ENCODE measurements at places on chromosomes 13 and 19.

DNA sequence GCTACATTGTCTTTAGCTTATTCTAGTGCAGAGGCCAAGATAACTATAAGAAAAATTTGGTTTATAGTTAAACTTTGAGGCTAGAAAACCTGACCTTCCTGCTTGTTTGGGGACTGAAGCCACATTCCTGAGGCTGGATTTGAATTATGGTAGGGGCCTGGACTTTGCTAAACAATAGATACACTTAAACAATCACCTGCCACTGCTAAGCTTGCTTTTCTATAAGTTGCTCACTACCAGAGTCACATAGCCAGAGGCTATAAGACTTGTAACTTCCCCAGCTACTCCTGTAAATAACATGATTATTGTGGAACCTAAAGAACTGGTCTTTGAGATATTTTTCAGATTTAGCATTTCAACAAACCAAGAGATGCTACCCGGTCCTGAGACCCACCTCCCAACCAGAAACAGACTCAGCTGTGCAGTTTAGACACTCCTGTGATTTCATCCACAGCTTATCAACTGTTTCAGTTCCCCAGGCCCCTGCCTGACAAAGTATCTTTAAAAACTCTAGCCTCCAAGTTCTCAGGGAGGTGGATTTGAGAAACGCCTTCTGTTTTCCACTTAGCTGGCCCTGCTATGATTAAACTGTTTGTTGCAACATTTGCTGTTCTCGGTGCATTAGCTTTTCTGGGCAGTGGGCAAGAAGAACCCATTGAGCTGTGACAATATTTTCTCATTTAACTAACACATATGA, 77.7 kb downstream of the MIPEP start:
- DNase-seq: no peak

- peak; percentile 82 for DNase-seq
These were observed 16.3 kb downstream of the S1PR2 start for GRCh38 chr19:10214784-10215183.

DNA sequence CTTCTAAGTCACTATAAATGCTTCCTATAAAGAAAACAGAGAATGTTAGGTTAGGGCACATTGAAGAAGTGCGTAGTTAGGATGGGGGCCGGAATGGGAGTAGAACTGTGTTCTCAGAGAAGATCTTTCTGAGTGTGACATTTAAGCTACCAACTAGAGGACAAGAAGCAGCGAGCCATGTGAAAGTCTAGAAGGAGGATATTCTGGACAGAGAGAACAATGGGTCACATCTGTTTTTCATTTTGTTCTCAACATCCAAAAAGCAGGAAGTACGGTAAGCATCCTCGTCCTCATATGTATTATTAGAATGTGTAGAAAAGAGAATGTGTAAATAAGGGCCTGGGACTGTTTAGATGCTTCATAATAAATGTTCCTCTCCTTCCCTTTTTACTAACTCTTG, 44.5 kb upstream of the PARP4 start:
- DNase-seq: no peak

DNA sequence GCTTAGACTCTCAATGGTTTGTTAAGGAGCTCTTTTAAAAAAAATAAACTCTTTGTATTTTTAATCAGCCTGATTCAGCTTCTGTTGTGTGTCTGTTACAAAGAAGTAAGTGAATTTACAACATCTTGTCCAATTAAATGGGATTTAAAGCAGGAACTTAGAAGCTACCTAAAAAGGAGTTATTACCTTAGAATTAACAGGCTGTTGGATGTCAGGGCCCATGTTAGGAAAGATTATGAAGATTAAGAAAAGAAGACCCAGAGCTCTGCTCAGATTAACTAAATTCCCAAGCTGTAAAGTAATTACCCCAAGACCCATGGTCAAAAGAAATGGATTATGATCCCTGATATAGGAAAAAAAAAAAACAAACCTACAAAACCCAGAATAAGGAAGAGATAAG, 44.1 kb upstream of the ZNF780A start:
- DNase-seq: no peak

GRCh38 chr13:40348096-40348679, 318.3 kb downstream of the FOXO1 start:
- no peak for DNase-seq

DNA sequence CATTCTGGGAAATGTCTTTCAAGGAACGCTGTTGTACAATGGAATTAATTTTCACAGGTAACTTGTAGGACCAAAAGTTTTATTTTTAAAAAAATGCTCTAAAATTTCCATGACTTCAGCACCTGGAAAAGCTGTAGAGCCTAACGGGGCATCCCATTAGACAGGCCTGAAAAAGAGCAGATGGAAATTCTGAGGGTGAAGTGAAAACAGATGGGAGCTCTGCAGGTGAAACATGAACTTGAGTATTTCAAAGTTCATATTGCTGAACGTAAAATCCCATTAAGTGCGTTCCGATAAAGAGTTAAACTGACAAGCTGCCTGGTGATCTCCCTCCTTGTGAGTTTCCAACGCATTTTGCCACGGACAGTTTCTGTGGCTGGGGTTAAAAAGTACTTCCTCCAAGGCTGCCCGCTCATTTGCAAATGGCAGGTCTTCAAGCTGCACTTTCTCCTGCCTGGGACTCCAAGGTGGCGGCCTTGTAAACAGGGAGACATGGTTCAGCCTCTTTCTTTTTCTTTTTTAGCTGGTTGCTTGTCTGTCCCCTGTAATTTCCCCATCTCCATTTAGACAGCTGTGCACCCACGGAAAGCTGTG, 450.4 kb downstream of the FGF9 start:
- DNase-seq: no peak

- no peak for DNase-seq
These were observed 13.8 kb downstream of the RTN2 start for GRCh38 chr19:45483033-45483432.

GRCh38 chr13:111658145-111659100, 338.0 kb downstream of the TEX29 start:
- no peak for DNase-seq

- no peak for DNase-seq
These were observed 506.7 kb upstream of the GPC6 start for GRCh38 chr13:92719868-92720267.

- DNase-seq: no peak
These were observed 11.5 kb downstream of the FFAR2 start for GRCh38 chr19:35459414-35460082.

DNA sequence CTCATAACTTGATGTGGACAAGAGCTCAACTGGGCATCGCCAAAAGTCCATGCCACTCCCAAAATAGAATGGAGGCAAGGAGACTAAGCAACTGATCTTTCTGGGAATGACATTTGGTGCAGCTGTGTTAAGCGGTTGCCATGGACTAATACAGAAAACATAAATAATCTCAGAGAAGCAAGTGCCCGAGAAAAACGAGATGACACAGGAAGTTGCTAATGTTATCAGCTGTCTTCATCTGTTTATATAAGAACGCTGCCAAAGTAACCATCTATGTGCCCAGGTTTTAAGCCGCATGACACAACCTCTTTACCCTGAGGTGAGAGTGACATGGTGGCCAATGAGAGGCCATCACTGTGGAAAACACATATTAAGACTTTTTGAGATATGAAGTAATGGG, 54.9 kb upstream of the SACS start:
- no peak for DNase-seq

DNA sequence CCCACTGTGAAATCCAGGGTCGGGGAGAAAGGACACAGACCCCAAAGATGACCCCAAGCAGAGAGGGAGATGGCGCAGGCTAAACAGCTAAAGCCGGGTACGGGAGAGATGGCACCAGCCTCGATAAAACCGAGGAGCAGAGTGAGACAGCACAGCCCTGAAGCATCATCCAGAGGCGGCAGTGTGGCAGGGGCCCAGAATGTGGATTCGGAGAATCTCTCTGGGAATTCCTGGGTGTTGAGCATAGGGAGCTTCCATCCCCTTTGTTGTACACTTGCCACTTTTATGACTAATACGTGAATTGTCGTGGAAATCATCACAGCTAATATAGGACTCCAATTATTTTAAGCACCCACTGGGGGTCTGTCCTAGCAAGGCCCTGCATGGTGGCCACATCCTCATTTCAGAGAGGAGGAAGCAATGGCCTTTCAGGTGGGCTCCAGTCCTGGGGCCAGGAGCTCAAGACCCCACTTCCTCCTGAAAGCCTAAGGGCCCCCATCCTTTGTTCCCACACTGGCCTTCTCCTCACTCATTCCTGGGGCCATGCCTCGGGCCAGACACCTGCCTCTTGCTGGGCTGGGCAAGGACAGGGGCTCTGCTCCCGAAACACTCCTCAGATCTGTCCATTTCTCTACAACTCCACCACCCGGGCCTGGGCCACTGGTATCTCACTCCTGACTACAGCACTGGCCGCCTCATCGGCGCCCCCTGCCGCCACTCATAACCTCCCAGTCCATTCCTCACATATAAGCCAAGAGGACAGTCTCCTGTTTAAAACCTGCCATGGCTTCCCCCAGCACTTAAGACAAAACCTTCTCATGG, 29.3 kb upstream of the ATP1A3 start:
- DNase-seq: no peak

DNA sequence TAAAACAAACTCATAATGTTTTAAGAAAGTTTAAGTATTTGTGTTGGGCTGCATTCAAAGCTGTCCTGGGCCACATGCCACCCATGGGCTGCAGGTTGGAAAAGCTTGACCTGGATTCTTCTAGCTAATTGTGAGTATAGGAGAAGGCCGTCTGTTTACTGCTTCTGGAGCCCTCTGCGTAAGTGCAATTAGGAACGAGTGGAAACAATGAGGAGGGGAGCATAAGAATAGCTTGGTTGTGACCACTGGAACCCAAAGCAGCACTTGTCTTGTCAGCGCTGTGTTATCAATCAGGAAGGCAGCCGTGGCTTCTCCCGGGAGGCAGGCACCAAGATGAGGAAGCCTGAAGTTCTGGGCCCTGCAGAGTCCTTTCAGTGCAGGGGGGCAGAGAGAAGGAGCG, 110.4 kb upstream of the MBNL2 start:
- no peak for DNase-seq

DNA sequence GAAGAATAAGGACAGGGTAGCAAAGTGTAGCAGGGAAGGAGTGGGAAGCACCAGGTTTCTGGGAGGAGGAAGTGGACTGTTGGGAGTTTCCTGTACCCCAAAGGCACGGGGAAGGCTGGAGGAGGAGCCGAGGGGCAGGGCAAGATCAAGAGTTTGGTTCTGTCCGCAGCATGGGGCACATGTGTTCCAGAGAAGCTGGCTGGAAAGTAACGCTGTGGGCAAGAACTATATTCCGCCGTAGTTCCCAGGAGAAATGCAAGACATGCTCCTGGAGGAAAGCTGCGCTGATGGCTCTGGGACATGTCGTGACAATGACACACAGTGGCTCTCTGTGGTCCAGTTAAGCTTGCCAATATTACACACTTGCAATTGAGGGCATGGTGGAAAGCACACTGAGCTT, 51.7 kb upstream of the KPNA3 start:
- DNase-seq: no peak

GRCh38 chr19:34299576-34299975, 45.2 kb downstream of the GARRE1 start:
- DNase-seq: no peak

DNA sequence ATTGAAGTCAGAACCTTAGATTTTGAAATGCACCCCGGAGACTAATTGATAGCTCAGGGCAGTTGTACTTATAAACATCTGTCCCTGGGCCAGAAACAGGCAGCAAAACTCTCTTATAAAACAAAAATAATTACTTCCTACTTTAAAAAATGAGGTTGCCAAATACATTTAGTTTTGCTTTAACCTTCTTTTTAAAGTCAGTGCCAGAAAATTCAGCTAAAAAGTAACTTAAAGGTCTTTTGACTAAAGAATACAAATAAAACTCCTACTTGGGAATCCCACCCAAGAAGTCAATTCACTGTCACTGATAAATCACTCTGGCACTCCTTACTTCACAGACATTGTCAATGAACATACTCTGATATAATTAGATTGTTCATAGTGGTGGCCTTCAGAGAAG, 60.7 kb downstream of the DOCK9 start:
- no peak for DNase-seq

GRCh38 chr19:30629086-30629485, 256.9 kb downstream of the ZNF536 start:
- no peak for DNase-seq

DNA sequence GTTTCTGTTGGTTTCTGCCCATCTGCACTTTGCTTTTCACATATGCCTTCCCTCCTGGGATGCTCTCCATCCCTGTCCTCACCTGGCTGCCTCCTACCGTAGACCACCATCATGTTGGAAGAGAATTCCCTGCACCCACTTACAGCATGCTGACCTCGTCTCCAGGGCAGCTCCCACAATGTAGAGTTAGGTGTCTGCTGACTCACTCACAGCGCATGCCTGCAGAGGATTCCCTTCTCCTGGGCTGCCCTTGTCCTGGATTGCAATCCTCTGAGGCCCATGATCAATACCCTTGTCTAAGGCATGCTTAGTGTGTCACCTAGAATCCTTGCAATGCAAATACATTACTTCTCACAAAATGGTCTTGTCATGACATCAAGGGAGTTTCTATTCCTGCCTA, 43.6 kb downstream of the STOML3 start:
- no peak for DNase-seq

GRCh38 chr19:38700902-38701454, 43.3 kb downstream of the CAPN12 start:
- DNase-seq: no peak

- no peak for DNase-seq
These were observed at the start of gene RASAL3 for GRCh38 chr19:15464394-15465385. Gene RASAL3 (minus strand): TSS chr19:15464544. CDS start chr19:15464358, 186 bp downstream.

DNA sequence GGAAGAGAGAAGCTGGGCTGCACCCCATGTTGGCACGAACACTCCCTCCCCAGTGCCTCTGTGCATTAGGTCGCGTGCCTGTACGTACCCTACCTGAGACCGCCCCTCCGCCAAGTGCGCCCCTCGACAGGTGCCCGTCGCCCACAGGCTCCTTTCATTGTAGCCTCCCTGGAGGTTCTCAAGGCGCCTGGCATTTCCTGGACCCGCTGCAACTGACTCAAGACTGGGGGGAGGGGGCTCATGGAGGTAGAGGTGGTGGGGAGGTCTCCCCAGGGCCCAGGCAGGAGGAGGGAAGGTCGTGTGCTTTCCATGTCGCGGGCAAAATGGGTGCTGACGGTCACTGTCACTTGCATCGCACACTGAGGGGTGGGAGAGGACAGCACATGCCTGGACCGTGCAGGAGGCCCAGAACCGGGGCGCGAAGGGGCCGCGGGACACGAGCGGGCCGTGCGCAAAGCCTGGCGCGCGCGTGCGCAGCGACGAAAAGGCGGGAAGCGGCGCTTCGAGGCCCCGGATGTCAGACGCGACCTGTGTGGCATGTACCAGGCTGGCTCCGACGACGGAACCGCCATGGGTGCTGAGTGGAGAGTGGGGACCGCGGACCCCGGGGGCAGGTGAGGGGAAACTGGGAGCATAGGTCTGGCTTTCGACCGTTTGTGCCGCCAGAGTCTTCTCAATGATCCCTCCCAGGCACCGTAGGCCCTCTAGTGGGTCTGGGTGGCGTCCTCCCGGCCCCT, 16.5 kb downstream of the NFIX start:
- no peak for DNase-seq

- no peak for DNase-seq
These were observed 5.4 kb downstream of the DIAPH3 start for GRCh38 chr13:60158321-60158801.

- DNase-seq: no peak
These were observed 2130.9 kb upstream of the PCDH20 start for GRCh38 chr13:63546524-63546923.

- DNase-seq: no peak
These were observed 2.3 kb upstream of the PSPN start for GRCh38 chr19:6378041-6378440.

- no peak for DNase-seq
These were observed 194.7 kb downstream of the URI1 start for GRCh38 chr19:30136611-30137195.
